ENCODE measurements at places on chromosomes 5 and 9. TPM values are rescaled to one million over a fixed set of nuclear protein-coding genes. Genes with fewer than 3 reads are reported as not detected.

- no peak for DNase-seq
These were observed 93.3 kb downstream of the TLE1 start for GRCh38 chr9:81595887-81596543.

GRCh38 chr5:156591631-156592030 lies 258.5 kb upstream of the PPP1R2B start:
- DNase-seq, result no peak

DNA sequence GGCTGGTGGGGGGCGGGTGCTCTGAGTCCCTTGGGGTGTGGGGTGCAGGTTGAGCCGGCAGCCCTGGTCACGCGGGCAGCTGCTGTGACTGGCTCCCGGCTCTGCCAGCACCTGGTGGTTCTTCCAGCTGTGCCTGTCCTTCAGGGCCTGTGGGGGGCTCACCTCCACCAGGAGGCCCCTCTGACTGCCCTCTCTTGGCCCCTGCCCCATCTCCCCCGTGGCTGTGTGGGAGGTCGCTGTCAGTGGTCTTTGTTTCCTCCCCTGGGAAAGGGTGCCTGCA lies 3.3 kb downstream of the RXRA start:
- no peak for DNase-seq

DNA sequence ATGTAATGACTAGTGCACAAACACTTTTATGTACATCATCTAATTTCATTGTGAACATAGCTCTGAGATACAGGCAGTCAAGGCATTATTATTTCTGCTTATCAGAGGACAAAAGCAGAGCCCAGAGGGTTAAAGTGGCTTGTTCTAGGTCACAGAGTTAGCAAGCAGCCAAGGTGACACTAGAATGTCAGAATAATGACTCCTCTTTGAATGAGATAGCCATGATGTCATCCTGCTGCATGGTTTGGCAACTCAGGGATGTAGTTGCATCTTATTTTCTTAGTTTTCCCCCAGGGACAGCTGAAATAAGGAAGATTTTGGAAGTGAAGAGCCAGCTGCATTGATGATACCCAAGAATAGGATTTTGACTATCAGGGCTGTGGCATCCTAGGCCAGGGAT lies 54.4 kb downstream of the KCNV2 start:
- no peak for DNase-seq

DNA sequence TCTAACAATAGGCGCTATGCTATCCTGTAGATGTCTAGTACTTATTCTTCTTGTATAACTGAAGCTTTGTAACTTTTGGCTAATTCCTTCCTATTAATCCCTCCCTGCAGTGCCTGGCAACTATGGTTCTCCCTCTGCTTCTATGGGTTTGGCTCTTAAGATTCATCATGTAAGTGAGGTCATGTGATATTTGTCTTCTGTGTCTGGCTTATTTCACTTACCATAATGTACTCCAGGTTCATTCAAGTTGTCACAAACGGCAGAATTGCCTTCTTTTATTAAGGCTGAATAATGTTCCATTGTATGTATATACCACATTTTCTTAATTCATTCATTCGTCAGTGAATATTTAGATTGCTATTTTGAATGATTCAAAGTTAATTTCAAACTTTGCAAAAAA lies 149.9 kb upstream of the GAS1 start:
- no peak for DNase-seq

DNA sequence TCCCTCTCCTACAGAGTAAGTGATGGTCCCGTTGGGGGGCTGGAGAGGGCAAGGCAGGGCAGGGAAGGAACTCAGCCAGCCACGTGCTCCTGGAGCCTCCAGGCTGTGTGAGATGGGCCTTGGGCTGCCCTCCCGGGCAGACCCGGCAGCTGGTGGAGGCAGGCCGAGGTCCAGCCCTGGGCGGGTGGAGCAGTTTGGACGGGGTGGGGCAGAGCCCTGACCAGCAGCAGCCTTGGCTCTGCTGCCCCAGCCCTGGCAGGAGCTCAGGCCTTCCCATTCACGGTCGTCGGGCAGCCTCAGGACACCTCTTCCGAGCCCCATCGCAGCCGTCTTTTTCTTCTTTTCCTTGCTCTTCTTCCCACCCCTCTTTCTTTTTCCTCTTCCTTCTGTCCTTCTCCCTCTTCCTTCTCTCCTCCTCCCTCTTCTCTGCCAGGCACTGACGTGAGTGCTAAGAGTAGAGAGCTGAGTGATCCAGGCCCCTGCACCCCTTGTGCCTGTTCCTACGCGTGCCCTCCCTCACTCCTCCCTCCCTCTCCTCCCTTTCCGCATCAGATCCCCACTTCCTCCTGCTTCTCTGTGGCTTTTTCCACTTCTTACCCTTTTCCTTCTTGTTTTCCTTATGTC lies 42.8 kb downstream of the AMBP start:
- DNase-seq, result peak; percentile 12

DNA sequence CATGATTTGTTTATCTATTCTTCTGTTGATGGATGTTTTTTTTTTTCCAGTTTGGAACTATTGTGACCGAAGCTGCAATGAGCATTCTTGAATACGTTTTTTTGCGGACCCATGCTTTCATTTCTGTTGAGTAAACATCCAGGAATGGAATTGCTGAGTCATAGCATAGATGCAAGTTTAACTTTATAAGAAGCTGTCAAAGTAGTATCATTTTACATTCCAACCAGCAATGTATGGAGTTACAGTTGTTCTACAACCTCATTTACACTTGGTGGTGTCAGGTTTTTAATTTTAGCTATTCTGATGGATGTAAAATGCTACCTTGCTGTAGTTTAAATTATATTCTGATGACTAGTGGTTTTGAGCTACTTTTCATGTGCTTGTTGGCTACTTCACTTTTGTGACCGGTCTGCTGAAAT lies 49.0 kb downstream of the NPR3 start:
- no peak for DNase-seq

- no peak for DNase-seq
These were observed 186.6 kb downstream of the FSTL4 start for GRCh38 chr5:133425764-133426163.

- DNase-seq, result no peak
These were observed 704 bp downstream of the SPARC start for GRCh38 chr5:151685749-151686673.

- DNase-seq, result no peak
These were observed 154.1 kb downstream of the EFNA5 start for GRCh38 chr5:107516452-107517184.

DNA sequence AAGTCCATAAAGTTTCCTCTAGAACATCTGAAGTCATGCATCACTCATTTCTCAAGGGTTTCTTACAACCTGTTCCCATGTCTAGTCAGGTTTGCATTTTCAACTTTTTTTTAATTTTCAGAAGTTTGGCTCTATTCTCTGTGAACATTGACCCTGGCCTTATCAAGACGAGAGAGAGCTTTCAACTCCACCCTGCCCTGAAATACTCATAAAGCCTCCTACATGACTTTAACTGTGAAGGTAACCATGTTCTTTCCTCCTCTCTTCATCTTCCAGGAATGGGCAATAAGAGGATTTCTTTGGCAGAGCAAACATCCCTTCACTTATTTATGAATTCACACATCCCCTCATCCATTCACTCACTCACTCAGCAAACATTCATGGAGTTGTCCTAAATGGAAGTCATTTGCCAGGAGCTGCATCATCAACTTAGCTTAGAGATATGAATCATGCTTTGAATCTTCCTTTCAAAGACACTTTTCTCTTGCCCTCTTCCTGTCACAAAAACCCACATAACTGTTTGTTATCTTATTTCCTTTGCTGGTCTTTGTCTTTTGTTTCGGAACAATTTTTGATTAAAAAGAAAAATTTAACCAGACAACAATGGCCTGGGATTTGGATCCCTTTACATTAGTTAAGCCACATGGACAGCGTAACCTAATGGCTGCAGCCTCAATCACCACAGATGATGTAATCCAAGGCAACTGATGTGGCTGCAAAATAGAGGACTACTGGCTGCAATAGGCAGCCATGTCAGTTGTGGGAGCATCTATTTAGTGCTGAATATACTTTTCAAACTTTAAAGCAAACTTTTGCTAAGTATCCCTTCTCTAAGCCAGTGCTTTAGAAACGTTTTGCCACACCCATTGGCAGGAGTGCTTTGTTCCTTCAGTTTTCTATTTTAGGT lies 43.0 kb upstream of the GNAQ start:
- DNase-seq, result no peak

GRCh38 chr9:93859431-93860215 lies 95.5 kb downstream of the BARX1 start:
- no peak for DNase-seq

DNA sequence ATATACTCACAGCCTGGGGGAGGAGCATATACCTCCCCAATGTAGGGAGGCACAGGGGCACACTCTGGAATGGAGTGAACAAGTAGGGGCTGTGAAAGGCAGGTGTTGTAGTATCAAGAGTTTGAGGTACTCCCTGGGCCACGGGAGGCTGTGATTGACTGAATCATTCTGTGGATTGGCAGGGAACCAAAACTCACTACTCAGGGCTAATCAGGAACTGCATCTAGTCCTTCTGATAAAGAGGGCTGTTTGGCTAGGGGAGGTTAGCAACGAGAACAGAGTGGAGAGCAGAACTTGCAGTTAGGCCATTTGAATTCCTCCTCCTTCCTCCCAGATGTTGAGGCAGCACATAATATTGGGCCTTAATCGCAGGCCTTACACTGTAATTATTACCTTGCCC lies 369.2 kb upstream of the MPDZ start:
- DNase-seq, result no peak

DNA sequence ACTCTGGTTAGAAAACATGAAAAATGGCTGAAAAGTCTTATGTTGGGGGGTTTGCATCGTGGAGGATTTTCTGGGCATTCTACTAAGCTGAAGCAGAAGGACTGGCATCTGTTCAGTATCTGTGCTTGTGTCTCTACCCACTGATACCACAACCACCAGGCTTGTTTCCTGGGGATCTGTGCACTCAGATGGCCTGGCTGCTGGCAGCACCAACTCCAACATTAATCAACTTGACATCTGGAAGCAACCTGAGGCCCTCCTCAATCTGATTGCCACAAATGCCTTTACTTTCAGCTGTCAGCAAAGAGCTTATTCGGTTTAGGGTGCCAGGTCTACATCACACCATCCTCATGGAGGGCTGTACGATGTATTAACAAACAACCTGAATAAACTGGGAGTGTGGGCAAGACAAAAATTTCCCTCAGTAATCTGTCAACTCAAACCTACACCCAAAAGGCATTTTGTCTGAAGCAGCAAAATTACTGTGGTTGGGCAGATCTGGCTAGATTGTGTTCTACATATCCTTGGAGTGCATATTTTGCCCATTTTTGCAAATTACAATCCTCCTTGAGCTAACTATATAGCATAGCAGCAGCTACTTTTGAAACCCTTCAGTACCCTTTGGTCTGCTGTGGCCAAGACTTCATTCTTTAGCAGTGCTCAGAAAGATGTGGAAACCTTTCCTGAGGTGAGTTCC lies 74.6 kb downstream of the FOXD1 start:
- DNase-seq, result no peak

DNA sequence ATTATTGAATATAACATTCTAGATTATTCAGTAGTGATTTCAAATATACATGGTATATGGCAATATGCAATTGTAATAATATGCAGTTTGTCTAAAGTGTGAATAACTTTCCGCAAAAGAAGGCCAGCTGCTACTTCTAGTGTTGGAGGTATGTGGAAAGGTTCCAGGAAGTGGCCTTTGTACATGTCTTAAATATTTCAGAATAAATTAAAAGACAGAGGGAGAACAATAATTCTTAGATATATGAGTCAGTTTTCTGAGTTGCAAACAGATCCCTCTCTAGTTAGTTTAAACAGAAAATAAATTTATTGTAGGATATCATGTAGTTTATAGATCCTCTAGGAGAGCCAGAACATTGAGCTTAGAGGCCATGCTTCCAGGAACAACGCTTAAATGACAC lies 210.8 kb upstream of the ELL2 start:
- DNase-seq, result no peak

GRCh38 chr5:8270246-8270645 lies 401.3 kb downstream of the MTRR start:
- DNase-seq, result no peak

DNA sequence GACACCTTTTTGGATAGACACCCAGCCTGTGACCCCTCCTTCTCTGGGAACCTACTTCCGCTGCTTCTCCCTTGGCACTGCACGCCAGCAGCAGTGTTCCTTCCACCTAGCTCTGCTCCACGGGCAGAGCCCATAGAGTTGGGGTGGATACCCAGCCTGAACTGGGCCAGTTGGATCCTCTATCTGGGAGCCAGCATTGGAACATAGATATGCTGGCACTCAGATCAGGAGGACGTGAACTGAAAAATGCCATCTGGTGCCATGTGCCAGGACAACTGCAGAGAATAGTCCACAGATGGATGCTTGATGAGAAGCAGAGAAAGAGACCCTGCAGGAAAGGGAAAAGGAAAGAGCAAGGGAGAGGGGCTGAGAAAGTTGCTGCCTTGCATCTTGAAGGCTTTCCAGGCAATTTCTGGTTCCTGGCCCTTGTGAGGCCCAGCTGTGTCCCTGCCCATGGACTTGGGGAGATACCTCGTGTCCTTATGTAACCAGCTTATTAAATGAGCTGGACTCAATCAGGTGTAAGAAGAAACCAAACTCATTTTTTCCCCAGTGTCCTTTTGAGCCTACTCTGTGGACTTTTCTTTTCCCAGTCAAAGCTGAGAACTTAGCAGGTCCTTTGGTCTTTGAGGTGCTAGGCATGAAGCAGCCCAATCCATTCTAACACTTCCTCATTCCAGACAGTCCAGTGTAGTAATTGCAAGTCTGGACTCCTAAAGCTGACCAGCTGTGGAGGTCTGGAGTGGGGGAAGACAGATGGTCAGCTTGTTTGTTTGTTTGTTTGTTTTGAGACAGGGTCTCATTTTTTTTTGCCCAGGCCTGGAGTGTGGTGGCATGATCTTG lies 39.1 kb downstream of the ANGPTL2 start:
- DNase-seq, result no peak

DNA sequence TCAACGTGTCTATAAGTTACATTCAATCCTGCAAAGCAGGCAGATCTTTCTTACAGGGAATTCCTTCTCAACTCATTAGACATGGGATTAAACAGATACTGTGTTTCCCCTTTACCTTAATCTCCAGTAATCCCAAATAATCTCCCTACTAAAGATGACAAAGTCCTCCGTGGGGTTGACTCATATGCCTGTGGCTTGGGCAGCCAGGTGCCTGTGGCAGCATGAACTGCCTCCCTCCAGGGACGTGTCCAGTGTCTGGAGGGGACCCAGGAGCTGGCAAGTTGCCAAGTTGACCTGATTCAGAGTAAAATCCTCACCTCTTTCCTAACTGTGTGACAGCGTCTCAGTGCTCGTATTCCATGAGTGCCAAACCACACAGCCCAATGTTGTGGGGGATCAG lies 94.6 kb upstream of the PTCH1 start:
- DNase-seq, result no peak

GRCh38 chr5:28253431-28253830 lies 1215.0 kb upstream of the CDH9 start:
- DNase-seq, result no peak

- no peak for DNase-seq
These were observed 65.8 kb upstream of the RANBP3L start for GRCh38 chr5:36367524-36367923.

WNT8A gene
- not detected for total RNA-seq

ADGRV1 gene
- total RNA-seq, result 0.32 TPM

PCDH1 gene
- 65.9 TPM for total RNA-seq

ALDH1A1 gene
- total RNA-seq, result 80.1 TPM

CER1 gene
- not detected for total RNA-seq

PLPP7 gene
- 9.3 TPM for total RNA-seq

CDH9 gene
- total RNA-seq, result not detected

SLC36A3 gene
- total RNA-seq, result not detected
